ENCODE measurements at places on chromosomes 1 and 21.

GRCh38 chr1:191886977-191887376, 271.3 kb upstream of the RGS18 start:
- H3K27ac ChIP-seq, result no peak overlapping the region
- no peaks in the 10 kb centered on the region for H3K27me3 ChIP-seq
- H3K36me3 ChIP-seq, result no peaks in the 10 kb centered on the region
- H3K4me1 ChIP-seq, result no peaks in the 10 kb centered on the region
- H3K4me3 ChIP-seq, result no peak overlapping the region

GRCh38 chr1:115179397-115180079, 90.2 kb upstream of the TSPAN2 start:
- no peak overlapping the region for H3K4me3 ChIP-seq
- H3K4me1 ChIP-seq, result peaks cover 4% of the 10 kb centered on the region
- H3K27me3 ChIP-seq, result no peaks in the 10 kb centered on the region
- H3K27ac ChIP-seq, result no peak overlapping the region

- DNase-seq, result no peak
- H3K4me3 ChIP-seq, result no peak overlapping the region
- no peaks in the 10 kb centered on the region for H3K4me1 ChIP-seq
- peaks cover 14% of the 10 kb centered on the region for H3K36me3 ChIP-seq
- H3K27ac ChIP-seq, result no peak overlapping the region
Measured at GRCh38 chr21:31988492-31989290, 115.9 kb downstream of the HUNK start.

GRCh38 chr1:92203105-92203504, 14.6 kb upstream of the C1orf146 start:
- H3K4me1 ChIP-seq, result no peaks in the 10 kb centered on the region
- H3K4me3 ChIP-seq, result no peak overlapping the region
- H3K27me3 ChIP-seq, result no peaks in the 10 kb centered on the region
- H3K27ac ChIP-seq, result no peak overlapping the region

- H3K4me1 ChIP-seq, result no peaks in the 10 kb centered on the region
- H3K36me3 ChIP-seq, result no peaks in the 10 kb centered on the region
- no peak overlapping the region for H3K4me3 ChIP-seq
- DNase-seq, result no peak
- no peaks in the 10 kb centered on the region for H3K27me3 ChIP-seq
Measured at GRCh38 chr1:19835578-19835977, 20.5 kb upstream of the RNF186 start.

- no peaks in the 10 kb centered on the region for H3K27me3 ChIP-seq
- H3K4me1 ChIP-seq, result no peaks in the 10 kb centered on the region
- no peak overlapping the region for H3K4me3 ChIP-seq
- DNase-seq, result no peak
- H3K27ac ChIP-seq, result no peak overlapping the region
Measured at GRCh38 chr1:57711326-57711725, 287.5 kb upstream of the DAB1 start.

DNA sequence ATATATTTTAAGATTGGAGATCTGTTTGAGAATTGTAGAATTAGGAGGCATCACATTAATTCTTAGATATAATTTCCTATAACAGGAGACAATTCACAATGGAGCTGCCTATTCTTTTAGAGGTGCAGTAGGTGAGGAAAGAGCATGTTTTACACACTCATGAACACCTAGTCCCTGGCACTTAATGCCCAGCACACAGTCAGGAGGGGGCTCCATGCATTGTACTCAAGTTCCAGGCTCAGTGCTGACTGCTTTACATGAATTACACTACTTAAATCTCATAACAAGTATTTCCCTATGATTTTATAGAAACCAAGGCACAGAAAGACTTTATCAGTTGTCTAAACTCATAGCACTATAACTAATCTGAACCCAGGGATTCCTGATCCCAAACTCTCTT, 360 bp upstream of the GBP3 start:
- no peaks in the 10 kb centered on the region for H3K4me1 ChIP-seq
- H3K36me3 ChIP-seq, result no peaks in the 10 kb centered on the region
- no peaks in the 10 kb centered on the region for H3K27me3 ChIP-seq
- no peak for DNase-seq

DNA sequence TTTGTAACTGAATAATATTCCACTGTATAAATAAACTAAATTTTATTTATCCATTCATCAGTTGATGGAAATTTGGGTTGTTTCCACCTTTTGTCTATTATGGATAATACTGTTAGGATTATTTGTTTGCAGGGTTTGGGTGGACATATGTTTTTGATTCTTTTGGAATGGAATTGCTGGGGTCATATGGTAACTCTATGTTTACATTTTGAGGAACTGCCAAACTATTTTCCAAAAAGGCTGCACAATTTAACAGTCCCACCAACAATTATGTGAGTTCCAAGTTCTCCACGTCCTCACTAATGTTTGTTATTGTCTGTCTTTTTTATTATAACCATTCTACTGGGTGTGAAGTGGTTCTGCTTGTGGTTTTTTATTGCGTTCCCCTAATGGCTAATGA, 4.3 kb upstream of the SERBP1 start:
- H3K27ac ChIP-seq, result no peak overlapping the region
- H3K27me3 ChIP-seq, result no peaks in the 10 kb centered on the region
- peaks cover 4% of the 10 kb centered on the region for H3K4me1 ChIP-seq
- DNase-seq, result no peak
- H3K36me3 ChIP-seq, result peaks cover 3% of the 10 kb centered on the region
- H3K4me3 ChIP-seq, result no peak overlapping the region

GRCh38 chr1:58848818-58849411, 65.1 kb upstream of the JUN start:
- no peak overlapping the region for H3K4me3 ChIP-seq
- peak; percentile 41 for DNase-seq
- peak overlapping the region; percentile 11 for H3K27ac ChIP-seq
- H3K4me1 ChIP-seq, result peaks cover 6% of the 10 kb centered on the region
- no peaks in the 10 kb centered on the region for H3K27me3 ChIP-seq

DNA sequence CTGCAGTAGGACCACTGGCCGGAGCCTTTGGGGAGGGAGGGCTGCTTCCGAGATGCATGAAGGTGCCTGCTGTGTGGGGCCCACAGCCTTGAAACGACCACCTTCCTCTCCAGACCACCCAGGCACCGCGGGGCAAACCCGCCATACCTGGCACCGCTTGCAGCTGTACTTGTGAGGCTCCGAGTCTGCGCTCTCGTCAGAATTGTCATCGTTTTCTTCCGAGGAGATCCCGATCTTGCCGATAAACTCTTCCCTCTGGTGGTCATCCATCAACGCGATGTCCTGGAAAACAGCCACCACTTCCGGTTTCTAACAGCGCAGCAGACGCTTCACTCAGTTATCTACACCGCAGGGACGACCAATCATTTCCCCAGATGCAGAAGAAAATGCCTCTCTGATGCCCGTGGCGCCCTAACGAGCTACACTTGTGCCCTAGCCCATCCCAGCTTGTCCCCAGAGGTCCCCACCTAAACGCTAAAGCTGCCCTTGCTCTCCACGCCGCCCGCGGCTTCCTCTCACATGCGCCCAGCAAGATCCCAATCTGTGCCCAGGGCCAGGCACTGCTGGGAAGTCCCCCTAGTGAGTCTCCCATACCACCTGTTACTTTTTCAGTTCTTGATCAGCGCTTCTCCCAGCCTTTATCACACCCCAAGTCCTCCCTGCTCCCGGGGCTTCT, 55.0 kb upstream of the RIPK4 start:
- no peaks in the 10 kb centered on the region for H3K4me1 ChIP-seq
- H3K27me3 ChIP-seq, result no peaks in the 10 kb centered on the region
- H3K27ac ChIP-seq, result no peak overlapping the region
- DNase-seq, result no peak
- no peak overlapping the region for H3K4me3 ChIP-seq

GRCh38 chr1:94236013-94236491, 1.3 kb downstream of the ARHGAP29 start:
- H3K4me1 ChIP-seq, result peaks cover 13% of the 10 kb centered on the region
- DNase-seq, result no peak
- peaks cover 54% of the 10 kb centered on the region for H3K27me3 ChIP-seq
- H3K36me3 ChIP-seq, result no peaks in the 10 kb centered on the region
- H3K4me3 ChIP-seq, result peak overlapping the region; percentile 77

DNA sequence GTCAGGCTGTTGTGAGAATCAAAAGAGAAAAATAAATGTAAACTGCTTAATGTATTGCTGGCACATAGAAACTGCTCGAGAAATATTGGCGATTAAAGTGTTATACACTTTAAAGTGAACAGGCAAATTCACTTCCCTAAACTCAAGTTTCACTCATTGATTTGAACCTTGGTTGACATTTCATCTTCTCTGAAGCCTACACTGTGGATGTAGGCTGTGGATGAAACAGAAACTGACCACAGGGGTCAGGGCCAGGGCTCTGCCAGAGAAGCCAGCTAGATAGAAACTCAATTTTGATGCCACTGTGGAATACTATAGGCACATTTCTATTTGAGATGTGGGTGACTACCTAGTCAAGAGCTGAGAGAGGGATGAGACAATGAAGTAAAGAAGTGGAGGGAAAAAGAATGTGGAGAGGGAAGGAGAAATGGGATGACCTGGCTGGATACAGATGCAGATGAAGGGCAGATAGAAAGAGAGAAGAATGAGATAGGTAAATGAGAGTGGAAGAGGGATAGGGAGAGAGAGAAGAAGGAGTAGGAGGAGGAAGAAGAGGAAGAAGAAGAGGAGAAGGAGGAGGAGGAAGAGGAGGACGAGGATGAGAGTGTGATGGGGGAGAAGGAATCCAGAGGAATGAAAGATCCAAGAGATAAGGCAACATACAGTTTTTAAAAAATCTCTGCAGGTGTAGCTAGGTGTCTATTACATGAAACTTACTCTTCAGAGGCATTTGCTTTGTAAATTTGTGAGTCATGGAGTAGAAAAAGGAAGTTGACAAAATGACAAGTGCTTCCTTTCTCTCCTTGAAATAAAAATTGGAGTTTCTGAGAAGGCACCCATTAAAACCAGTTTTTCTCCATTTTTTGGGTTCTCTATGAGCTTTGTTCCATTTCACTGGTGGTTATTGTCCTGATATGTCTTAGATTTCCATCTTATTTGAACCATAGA, 17.4 kb upstream of the CD1D start:
- H3K36me3 ChIP-seq, result no peaks in the 10 kb centered on the region
- no peak for DNase-seq
- H3K4me1 ChIP-seq, result no peaks in the 10 kb centered on the region
- no peak overlapping the region for H3K27ac ChIP-seq
- H3K4me3 ChIP-seq, result no peak overlapping the region
- H3K27me3 ChIP-seq, result peaks cover 5% of the 10 kb centered on the region

- H3K27me3 ChIP-seq, result no peaks in the 10 kb centered on the region
- H3K27ac ChIP-seq, result no peak overlapping the region
- H3K4me1 ChIP-seq, result peaks cover 21% of the 10 kb centered on the region
- no peaks in the 10 kb centered on the region for H3K36me3 ChIP-seq
- no peak overlapping the region for H3K4me3 ChIP-seq
Measured at GRCh38 chr1:181140398-181140797, 51.9 kb downstream of the IER5 start.

- H3K4me3 ChIP-seq, result no peak overlapping the region
- no peaks in the 10 kb centered on the region for H3K4me1 ChIP-seq
- no peaks in the 10 kb centered on the region for H3K27me3 ChIP-seq
- no peak overlapping the region for H3K27ac ChIP-seq
- H3K36me3 ChIP-seq, result no peaks in the 10 kb centered on the region
- DNase-seq, result no peak
Measured at GRCh38 chr1:63669151-63669961, 76.1 kb downstream of the PGM1 start.

DNA sequence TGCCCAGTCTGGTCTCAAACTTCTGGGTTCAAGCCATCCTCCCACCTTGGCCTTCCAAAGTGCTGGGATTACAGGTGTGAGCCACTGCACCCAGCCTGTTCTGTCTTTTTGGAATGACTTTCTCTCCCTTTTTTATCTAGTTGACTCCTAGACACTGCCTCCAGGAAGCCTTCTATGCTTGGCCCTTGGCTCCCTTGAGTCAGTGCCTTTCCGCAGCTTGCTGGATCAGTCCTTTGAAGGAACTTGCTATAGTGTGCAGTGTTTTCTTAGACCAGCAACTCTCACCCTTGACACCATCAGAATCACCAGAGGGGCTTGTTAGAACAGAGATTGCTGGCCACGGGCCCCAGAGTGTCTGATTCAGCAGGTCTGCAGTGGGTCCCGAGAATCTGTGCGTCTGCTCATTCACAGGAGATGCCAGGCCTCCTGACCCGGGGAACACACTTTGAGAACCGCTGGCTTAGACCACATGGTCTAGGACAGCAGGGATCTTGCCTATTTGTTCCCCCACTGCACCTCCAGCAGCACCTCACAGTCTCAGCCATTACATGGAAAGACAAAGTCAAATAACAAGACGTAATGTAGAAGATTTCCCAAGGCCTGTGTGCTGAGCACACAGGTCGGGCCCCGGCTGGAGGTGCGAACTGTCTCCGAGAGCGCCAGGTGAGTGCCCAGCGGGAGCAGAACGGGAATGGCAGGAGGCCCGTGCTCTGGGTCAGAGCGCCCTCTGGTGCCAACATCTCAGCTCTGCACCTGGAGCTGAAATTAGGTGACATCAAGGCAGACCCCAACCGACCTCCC, 27.4 kb upstream of the CTPS1 start:
- no peaks in the 10 kb centered on the region for H3K36me3 ChIP-seq
- H3K27ac ChIP-seq, result no peak overlapping the region
- H3K4me3 ChIP-seq, result no peak overlapping the region

- no peak for DNase-seq
- H3K36me3 ChIP-seq, result no peaks in the 10 kb centered on the region
- no peak overlapping the region for H3K4me3 ChIP-seq
- no peaks in the 10 kb centered on the region for H3K27me3 ChIP-seq
- H3K4me1 ChIP-seq, result peaks cover 6% of the 10 kb centered on the region
Measured at GRCh38 chr1:167165219-167165618, 55.5 kb upstream of the POU2F1 start.

DNA sequence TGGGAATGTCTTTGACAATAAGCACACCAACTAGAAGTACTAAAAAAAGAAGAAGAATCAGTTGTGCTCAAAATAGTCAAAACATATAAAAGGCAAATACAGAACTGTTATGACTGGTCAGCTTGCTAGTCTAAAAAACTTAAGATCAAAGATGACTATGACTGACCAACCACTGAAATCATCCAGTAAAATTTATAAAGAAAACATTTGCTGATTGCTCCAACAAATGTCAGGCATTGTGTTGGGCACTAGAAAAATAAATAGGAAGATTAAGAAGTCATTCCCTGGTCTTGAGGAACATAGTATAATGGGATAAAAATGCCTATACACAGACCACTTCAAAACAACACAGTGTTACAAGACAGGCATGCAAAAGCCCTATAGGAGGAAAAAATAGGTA, 9.3 kb upstream of the ANGPTL3 start:
- no peaks in the 10 kb centered on the region for H3K36me3 ChIP-seq
- H3K27me3 ChIP-seq, result no peaks in the 10 kb centered on the region
- no peaks in the 10 kb centered on the region for H3K4me1 ChIP-seq
- no peak overlapping the region for H3K4me3 ChIP-seq
- DNase-seq, result no peak

DNA sequence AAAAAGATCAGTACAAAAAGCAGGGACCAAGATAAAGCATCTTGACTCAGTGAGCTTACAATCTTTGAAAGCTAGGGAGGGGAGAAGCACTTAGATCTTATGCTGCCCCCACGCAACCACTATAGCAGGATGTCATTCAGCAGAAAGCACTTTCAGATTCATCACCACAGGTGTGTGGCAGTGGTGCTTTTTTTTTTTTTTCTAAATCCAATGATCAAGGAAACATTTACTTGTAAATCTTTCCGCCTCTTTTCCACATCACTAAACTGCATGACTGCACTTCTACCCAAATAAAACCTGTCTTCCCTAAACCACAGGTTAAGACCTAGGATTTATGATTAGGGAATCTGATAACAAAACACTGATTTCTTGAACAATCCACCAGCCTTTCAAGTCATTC, 154.8 kb downstream of the SLC45A1 start:
- H3K4me3 ChIP-seq, result no peak overlapping the region
- H3K27ac ChIP-seq, result no peak overlapping the region
- DNase-seq, result no peak

- H3K36me3 ChIP-seq, result no peaks in the 10 kb centered on the region
- no peak for DNase-seq
- H3K4me3 ChIP-seq, result no peak overlapping the region
- H3K27me3 ChIP-seq, result no peaks in the 10 kb centered on the region
- no peaks in the 10 kb centered on the region for H3K4me1 ChIP-seq
- no peak overlapping the region for H3K27ac ChIP-seq
Measured at GRCh38 chr21:33984021-33984481, 68.4 kb upstream of the ATP5PO start.

Measured in spinal cord (tissue), 10 donors.